ENCODE measurements at places on chromosomes 2 and 18.

DNA sequence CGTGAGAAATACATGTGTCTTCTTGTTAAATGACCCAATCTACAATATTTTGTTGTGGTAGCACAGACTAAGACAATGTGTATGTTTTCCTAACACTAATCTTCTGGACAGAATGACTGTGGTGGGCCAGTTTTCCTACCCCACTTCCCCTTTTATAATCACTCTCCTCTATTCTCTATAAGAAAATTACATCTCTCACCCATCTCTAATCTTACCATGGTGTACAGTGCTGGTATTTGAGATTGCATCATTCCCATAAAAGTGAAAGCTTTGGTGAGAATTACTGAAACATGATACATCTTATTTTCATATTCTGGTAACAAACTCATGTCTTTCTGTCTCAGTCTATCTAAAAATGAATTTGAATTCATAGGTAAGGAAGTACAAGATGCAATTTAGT lies 40.5 kb downstream of the CAVIN2 start:
- no peak for DNase-seq

DNA sequence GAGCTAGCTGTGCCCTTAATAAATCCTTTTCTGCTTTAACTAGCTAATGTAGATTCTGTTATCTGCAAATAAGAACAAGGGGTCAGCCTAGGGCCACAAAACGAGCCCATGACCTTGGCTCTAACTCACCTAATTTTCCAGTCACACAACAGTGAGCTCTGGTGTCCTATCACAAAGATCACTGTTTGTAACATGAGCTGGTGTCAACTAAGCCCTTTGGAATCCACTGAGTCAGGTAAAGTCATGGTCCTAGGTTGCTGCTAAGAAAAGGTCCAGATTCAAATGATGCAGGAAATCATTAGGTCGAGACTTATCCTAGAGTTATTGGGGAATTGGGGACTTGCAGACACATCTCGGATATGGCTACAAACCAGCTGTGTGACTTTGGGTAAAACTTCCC lies 49.9 kb downstream of the ST8SIA5 start:
- DNase-seq, result no peak

DNA sequence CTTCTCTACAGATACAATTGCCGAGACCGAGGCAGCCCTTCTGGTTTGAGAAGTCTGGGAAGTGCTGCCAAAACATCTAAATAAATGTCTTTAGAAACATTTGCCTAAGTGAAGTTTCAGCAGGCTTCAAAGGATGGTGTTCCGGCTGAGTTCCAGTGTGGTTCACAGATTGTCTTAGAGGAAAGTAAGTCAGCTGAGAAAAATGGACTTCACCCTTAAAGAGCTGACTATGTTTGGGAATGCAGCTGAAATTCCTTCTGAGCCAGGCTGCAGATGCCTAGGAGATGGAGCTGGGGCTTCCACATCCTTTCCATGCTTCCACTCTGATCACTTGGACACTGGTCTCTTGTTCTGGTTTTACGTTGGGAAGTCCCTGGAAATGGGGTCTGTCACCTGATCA lies 83.6 kb downstream of the FHOD3 start:
- DNase-seq, result no peak

DNA sequence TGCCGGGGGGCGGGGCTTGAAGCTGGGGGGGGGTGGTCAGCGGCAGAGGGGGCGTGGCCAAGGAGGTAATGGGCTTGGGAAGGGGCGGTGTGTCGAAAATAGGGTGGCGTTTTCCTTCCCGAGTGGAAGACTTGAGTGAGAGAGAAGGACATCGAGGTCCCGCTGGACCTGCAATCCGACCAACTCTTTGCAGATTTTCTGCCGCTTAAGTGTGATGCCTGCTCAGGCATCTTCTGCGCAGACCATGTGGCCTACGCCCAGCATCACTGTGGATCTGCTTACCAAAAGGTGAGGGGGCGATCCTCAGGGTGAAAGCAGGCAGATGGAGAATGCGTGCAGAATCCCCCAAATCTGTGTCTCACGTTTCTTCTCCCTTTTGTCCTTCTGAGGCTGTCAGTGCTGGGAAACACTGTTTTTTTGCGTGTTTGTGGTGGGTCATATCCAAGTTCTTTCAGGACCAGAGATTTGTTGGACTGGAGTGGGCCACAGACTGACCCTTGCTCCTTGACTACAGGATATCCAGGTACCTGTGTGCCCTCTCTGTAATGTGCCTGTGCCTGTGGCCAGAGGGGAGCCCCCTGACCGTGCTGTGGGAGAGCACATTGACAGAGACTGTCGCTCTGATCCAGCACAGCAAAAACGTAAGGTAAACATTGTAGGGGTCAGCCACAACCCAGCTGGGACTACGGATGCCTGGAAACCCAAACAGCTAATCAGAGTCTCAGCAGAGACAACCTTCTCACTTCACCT lies 727 bp downstream of the ZFAND2B start:
- DNase-seq, result no peak

DNA sequence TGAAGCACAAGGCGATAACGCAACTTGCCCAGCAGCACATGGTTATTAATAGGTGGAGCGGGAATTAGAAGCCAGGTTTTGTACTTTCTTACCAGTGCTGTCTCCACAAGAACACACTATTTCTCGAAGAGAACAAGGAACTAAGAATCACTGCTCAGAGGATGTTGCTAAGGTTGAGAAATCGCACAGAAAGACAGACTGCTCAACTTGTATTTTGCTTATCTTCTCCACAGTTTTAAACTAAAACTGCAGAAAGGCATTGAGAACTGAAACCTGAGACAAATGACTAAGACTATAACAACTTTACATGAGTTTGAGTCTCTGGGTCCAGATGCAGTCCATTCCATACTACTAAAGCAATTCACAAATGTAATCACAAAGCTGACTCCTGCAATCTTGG lies 6.2 kb downstream of the PRKD3 start:
- DNase-seq, result no peak

DNA sequence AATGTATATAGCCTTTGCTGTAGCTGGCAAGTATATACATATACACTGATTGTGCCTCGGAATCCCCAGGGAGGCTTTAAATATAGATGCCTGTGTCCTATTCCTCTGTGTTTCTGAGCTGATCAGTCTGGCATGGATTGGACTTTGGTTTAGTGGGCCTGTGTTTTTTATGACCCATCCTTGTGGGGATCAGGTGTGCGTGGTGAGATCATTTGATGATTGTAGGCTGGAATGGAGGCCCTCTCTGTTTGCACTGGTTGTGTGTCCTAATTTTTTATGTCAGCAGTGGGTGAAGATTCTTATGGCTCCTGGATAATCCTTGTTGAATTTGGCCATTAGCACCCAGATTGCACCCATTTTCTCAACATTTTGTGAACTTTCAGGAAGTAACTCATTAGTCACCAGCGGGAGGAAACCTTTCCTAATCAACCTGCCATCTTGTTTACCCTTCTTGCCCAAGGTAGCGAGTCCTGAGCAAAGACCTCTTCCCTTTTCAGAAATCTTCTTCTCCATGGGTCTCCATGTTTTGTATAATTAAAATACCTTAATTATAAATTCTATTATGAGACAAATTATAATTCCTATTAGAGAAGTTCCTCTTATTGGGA lies 75.8 kb downstream of the UGGT1 start:
- no peak for DNase-seq

- DNase-seq, result no peak
Observed at GRCh38 chr2:139721411-139721995, 941.3 kb upstream of the NXPH2 start.

- no peak for DNase-seq
Observed at GRCh38 chr18:62881509-62882016, 166.2 kb downstream of the PHLPP1 start.

DNA sequence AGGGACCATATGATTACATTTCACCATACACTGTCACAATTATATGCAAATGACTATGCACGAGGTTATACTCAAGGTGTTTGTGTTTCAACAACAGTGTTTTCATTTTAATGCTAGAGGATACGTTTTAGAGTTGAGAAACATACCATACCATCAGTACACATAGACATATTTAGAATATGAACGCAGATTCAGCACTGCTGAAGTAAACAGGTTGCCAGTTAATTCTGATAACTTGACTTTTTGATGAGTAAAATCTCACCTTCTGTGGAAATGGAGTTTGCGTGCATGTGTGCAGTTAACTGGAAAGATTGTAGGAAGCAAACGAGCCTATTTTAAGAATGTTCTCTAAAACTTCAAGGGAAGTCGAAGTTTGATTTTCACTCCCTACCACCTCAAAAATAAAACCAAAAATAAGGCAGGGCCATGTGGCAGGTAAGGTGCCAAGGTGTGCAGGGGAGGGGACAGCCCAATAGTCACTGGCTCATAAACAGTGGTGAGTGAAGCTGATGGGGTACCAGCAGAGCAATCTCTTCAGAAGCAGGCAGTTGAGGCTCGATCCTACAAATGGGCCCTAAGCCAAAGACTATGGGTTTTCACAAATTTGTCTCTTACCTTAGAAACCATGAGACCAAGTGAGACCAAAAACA lies 213.1 kb downstream of the IKZF2 start:
- no peak for DNase-seq

- no peak for DNase-seq
Observed at GRCh38 chr2:60483401-60483800, 70.1 kb downstream of the BCL11A start.

DNA sequence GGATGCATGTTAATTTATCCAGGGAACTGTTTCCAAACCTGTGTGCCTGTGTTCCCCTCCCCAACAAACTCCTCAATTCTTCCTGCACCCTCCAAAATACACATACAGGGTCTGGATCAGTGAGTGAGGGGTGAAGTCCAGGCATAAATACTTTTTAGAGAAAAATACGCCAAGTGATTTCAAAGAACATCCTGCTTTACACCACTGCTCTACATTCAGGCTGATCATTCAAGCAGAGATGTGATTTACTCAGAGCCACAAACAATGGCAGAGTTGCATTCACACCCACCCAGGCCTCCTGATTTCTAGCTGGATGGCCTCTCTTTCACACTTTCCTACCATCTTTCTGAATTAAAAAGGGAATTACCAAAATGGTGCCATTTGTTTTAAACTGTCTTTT lies 289.5 kb upstream of the SLC14A2 start:
- no peak for DNase-seq

DNA sequence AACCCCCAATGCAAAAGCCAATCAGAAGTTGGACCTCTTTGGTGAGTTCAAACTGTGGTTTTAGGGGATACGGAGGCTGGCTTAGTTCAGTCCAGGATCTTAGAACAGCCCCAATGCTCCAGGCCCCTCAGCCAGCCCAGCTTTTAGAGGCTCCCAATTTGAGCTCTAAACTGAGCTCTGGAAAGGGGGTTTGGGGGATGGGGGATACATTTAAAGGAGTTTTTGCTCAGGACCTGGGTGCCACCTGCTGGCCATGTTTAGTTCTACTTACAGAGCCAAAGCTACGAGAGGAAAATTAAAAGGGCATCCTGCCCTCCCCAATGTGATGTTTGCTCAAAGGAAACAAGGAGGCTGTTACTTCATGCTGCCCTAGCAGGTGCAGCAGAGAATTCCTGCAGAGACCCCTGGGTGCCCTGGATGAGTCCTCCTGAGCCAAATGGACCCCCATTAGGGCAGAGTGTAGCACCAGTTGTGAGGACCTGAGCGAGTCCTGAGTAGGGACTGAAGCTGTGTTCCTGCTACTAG lies 15.9 kb upstream of the TMEM214 start:
- DNase-seq, result peak; percentile 63

- no peak for DNase-seq
Observed at GRCh38 chr2:122681626-122682025, 926.2 kb downstream of the TSN start.

DNA sequence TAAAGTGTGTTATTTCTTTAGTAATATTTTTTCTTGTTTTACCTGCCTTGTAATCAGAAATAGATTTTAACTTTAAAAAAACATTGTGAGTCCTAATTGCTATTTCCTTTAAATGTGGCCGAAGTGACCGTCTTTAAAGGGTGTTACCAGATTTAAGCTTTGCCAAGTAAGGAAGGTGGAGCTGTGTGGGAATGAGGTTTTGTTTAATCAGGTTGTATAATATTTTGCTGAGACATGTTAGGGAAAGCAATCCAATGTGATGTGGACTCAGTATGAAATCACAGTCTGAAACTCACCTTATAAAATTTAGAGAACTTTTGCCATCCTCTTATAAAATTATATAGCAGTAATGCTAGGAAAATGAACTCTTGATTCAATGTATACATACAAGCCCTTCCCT lies 32.9 kb upstream of the ITPRID2 start:
- DNase-seq, result no peak

DNA sequence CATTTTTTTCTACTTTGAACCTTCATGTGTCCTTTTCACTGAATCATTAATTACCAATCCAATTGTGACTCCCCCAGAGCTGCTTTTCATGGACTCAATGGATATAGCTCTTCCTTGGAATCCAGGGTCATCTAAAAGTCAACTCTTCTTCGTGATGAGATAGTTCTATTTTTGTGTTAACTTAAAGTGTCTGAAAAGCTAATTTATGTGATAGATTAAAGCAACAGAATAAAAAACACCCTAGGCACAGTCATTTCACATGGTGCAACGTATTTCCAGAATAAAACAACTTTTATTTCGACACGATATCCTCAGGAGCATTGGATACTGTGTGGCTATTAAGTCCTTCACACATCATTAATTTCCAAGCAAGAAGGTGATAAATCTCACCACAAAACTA lies 250.6 kb upstream of the SPHKAP start:
- DNase-seq, result no peak

DNA sequence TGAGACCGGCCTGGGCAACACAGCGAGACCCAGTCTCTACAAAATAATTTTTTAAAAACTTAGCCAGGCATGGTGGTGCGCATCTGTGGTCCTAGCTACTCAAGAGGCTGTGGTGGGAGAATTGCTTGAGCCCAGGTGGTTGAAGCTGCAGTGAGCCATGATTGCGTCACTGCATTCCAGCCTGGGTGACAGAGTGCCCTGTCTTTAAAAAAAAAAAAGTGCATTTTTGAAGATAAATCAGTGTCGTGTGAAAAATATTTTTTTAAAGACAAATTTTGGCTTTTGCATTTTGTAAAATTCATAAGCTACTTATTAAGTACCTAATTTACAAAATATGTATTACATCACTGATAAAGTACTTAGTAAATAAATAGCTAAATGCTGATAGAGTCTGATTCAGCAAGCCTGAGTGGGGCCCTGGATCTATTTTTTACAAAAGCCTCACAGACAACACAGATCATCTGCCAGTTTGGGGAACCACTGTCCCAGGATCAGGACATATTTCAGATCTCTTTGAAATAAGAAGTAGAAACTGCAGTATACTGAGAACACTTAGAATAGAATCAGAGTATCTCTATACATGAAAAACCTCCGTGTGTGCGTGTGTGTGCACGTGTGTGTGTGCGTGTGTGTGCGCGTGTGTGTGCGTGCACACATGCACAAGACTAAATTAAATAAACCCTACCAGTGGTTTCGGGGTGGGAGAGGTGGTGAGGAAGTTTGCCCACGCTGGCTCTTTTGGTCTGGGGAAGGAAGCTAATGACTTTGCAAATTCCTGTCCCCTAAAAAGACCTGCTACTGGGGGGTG lies 61.6 kb downstream of the AAK1 start:
- DNase-seq, result peak; percentile 47
